Stimulated activated CD8-positive, alpha-beta memory T cell treated with anti-CD3 and anti-CD28 coated beads, Interleukin-15, amount 100 ng/mL, for 24 hours (primary cell): ENCODE measurements at places on chromosomes 6 and 20.

GRCh38 chr6:165846123-165846966, 183.3 kb upstream of the PDE10A start:
- DNase-seq, result no peak

DNA sequence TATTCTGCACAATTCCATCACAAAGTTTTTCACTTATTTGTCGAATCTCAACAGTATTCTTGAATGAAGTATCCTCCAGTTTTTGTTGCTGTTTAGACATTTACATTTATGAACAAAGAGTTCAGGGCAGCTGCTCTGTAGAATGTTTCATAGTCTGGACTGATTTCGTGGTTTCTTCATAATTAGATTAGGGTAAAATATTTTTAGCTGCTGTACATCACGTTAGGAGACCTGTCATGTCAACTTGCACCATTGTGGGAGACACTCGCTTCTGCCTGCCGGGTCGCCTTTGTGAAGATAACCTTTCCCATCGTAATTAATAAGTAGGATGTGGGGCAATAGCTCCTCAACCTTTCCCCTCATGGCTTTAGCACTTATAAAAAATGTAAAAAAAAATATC, 27.5 kb upstream of the RPS6KA2 start:
- no peak for DNase-seq

GRCh38 chr6:138477913-138478539, 21.3 kb downstream of the NHSL1 start:
- no peak for DNase-seq

DNA sequence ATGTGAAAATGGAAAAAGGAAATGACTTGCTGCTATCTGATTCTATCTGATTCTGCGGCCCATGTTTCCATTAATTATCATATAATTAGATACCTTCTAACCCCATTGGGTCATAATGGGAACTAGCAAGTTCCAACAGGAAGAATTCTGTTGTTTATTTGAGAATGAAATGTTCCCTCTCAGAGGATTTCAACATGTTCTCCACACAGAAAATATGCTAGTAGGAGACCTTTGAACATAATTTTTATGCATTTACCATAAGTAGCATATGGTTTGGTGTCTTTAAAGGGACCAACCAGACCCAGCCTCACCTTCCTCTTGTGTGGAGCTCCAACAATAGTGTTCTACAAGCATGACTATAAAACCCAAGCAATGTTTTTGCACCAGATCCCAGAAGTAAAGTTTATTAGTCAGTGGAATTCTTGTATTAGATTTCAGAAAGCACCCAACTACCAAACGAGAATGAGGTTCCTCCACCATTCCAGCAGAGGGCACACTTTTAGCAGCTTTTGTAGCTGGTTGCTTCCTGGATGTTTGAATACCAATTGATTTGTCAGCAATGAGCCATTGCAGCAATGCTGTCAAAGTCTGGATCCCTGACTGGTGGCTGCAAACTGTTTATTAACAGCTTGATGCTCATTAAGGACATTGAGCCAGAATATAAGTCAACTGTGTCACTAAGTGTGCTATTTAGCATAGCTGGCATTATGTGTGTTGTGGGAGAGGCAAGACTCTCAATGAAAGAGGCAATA, 143.6 kb upstream of the GJE1 start:
- DNase-seq, result no peak

GRCh38 chr20:50837532-50838321, 42.9 kb downstream of the BCAS4 start:
- no peak for DNase-seq

GRCh38 chr6:132401618-132402285, 477 bp upstream of the MOXD1 start:
- no peak for DNase-seq

DNA sequence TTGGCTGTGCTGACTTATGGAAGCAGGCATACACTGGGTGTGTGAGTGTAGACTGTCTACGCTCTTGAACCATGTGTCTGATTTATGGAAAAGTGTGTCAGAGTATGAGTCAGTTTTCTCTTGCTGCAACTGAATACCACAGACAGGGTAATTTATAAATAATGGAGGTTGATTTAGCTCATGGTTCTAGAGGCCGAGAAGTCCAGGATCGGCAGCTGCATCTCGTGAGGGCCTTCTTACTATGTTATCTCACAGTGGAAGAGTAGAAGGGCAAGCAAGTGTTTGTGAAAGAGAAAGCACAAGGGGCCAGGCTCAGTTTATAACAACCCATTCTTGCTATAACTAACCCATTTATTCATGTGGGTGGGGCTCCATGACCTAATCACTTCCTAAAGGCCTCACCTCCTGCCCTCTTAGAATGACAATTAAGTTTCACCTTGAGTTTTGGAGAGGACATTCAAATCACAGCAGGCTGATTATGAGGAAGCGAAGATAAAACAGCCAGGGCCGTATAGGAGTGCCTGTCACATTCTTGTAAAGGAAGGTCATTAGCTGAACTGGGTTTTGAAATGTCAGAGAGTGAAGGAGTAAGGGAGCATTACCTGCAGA, 6.7 kb downstream of the GPR31 start:
- DNase-seq, result no peak

DNA sequence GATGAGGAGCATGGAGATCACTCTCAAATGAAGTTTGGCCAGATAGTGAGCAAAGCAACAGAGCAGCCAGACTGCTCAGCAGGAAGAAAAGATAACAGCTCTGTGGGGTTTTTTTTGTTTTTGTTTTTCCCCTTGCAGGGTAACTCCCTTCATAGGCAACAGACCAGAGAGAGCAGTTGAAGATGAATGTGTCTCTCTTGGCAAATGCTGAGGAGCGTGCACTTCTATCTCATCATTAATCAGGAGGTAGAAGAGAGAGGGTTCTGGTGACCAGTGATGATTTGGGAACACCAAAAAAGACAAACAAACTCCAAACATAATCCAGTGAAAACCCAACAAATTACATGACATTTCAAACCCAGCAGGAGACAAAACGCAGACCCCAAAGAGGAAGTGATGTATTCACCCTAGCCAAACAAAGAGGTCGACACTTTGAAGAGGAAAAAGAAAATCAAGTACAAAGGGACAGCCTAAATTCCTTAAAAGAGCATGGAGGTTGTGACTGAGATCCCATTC, 66.2 kb upstream of the RREB1 start:
- no peak for DNase-seq

GRCh38 chr6:169372589-169372988, 118.9 kb upstream of the THBS2 start:
- no peak for DNase-seq

DNA sequence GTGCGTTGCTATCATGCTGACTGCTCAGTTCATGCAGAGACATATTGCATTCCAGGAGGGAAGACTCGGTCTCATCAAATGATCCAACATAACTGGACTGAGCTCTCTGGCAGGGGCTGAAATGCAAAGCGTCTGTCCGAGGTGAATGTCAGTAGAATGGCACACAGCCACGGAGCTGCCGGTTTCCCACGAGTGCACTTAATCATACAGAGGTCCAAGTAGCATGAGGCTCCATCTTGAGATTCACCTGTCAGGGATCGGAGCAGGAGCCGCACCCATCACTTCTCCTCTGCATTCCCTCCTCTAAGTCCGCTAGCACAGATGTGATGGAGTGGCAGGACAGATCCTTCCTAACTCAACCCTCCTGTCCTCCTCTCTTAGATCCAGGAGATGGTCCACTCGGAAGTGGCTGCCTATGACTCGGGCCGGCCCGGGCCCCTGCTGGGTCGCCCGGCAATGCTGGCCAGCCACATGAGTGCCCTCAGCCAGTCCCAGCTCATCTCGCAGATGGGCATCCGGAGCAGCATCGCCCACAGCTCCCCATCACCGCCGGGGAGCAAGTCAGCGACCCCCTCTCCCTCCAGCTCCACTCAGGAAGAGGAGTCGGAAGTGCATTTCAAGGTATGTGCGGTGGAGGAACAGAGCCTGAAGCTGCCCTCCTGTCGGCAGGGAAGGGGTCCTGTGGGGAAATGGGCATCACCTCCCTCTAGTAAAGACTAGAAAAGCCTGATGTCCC, 135.9 kb downstream of the JPH2 start:
- no peak for DNase-seq

GRCh38 chr20:15039088-15039752, 701.8 kb upstream of the FLRT3 start:
- no peak for DNase-seq

DNA sequence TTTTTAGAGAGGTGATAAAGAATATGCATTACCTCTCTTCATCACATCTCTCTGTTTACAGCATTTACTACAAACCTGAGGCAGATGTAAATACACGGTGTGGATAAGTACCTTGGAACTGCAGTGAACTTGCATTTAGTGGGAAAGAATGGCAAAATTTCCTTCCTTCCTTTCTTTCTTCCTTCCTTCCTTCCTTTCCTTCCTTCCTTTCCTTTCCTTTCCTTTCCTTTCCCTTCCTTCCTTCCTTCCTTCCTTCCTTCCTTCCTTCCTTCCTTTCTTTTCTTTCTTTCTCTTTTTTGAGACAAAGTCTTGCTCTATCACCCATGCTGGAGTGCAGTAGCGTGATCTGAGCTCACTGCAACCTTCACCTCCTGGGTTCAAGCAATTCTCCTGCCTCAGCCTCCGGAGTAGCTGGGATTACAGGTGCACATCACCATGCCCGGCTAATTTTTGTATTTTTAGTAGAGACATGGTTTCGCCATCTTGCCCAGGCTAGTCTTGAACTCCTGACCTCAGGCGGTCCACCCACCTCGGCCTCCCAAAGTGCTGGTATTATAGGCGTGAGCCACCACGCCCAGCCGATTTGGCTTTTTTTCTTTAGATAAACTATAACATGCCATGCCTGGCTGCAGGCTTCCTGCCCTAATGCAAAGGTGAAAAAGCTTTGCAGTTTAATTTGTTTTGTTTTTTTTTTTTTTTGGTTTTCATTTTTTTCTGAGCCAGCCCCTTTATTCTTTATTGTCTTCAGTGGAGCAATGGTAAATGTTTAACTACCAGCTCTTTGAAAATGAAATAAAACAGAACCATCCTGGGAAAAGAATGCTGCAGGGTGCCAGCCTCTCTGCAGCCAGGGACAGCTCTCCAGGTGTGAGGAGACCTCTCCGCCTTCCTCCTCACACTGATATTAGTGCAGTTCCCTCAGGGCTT, 64.2 kb upstream of the NEDD9 start:
- no peak for DNase-seq

GRCh38 chr20:32971703-32972161, 32.5 kb downstream of the SUN5 start:
- DNase-seq, result no peak

DNA sequence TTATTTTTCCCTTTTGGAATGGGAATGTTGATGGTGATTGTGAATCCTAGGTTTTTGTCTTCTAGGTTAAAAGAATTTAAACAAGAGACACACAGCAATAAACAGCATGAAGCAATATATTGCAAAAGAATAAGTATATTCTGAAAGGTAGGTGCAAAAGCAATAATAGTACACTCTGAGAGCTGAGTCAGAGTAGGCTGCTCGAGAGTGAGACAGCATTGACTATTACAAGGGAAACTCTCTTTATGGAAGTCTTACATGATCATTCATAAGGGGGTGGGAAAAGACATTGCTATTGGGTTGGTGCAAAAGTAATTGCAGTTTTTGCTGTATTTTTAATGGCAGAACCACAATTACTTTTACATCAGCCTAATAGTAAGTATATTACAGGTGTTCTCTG, 25.0 kb downstream of the FBXO5 start:
- DNase-seq, result no peak

DNA sequence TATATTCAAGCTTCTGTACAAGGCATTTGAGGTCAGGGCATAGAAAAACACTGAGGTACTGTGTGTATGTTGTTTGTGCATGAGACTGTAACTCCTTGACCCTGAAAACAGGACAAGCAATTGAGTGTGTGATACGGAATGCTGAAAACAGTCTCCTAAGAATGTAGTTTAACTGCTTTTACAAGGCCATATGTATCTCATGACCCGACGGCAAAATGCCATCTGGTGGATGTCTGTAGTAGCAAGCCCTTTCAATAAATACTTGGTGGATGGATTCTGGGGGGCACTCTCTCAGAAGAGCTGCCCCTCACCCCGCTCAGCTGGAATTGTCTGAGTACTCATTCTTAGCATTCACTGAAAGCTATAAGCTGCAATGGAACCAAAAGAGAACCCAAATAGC, 69.3 kb upstream of the EYS start:
- no peak for DNase-seq

DNA sequence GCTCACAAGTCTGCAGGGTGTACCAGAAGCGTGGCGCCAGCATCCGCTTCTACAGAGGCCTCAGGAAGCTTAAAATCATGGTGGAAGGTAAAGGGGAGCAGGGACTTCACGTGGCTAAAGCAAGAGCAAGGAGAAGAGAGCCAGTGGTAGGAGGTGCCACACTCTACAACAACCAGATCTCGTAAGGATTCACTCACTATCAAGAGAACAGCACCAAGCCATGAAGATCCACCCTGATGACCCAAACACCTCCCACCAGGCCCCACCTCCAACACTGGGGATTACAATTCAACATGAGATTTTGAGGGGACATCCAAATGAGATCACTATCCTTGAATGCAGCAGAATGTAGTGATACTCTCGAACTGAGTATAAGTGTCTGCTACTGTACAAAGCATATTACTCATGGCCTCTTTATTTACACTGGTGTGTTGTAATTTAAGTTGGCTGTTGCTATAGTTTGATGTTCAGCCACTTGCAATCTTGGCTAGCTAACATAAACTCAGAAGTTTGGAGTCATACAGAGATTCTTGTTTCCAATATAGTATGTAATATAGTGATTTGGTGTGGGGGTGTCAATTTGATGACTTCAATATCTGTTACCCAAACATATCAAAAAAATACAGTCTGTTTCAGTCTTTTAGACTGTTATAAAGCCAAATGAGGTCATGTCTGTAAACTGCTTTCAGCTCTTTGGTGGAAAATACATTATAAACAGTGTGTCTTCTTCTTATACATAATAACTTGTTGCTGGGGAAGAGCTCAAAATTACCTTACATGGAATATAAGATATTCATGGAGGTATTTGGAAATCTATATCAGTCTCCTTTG, 39.4 kb upstream of the MYLIP start:
- DNase-seq, result no peak

- no peak for DNase-seq
These were observed 3.1 kb upstream of the RRAGD start for GRCh38 chr6:89415185-89415584.

- DNase-seq, result no peak
These were observed 189.7 kb upstream of the JAG1 start for GRCh38 chr20:10863337-10864060.

- DNase-seq, result no peak
These were observed 82.5 kb upstream of the ARID1B start for GRCh38 chr6:156694679-156695078.

- no peak for DNase-seq
These were observed 9.9 kb downstream of the NRN1 start for GRCh38 chr6:5996714-5997419.

- no peak for DNase-seq
These were observed 897.0 kb upstream of the SLC35B3 start for GRCh38 chr6:9332241-9332780.

DNA sequence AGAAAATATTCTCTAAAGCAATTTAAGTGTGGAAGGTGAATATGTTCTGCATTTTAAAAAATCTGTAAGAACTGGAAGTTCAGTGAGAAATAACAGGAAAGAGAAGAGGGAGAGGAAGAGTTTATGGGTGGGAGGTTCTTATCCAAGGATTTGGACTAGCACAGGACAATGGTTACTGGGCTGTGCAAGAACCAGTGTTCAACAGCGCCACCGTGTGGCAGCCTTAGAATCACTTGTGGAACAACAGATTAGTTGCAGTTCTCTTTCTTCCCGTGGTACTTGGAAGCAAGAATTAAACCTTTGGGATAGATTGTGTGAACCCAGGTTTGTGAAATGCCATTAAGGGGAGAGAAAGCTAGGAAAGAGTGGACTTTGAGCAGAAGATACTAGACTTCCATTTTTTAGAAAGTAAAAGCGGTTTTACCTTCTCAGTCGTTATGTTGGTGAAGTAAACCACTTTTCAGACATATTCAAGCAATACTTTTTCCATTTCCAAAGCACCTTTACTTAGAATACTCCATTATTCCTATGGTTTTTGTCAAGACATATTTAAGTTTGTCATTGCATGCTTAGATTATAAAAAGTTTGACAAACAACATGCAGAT, 436.7 kb downstream of the RNF144B start:
- DNase-seq, result no peak
